ENCODE measurements at places on chromosomes 2 and 18.

DNA sequence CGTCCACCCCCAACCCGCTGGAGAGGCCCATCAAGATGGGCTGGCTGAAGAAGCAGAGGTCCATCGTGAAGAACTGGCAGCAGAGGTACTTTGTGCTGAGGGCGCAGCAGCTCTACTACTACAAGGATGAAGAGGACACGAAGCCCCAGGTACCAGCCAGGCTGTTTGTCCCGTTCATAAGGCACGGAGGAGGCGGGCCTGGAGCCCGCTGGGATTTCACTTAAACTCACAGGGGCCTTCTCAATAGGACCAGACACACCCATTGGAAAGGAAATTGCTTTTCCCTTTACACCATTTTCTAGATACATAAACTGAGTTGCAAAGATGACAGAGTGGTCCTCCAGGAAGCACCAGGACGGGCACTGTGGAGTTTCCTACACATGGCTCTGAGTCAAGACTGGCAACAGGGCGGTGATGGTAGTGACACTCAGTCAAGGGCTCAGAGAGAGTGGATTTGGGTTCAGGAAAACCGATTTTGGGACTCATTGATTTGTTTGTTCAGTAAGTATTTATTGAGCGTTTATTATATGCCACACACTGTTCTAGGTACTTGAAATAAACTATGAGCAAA is 40.7 kb downstream of the ARHGAP25 start:
- no peak for DNase-seq

DNA sequence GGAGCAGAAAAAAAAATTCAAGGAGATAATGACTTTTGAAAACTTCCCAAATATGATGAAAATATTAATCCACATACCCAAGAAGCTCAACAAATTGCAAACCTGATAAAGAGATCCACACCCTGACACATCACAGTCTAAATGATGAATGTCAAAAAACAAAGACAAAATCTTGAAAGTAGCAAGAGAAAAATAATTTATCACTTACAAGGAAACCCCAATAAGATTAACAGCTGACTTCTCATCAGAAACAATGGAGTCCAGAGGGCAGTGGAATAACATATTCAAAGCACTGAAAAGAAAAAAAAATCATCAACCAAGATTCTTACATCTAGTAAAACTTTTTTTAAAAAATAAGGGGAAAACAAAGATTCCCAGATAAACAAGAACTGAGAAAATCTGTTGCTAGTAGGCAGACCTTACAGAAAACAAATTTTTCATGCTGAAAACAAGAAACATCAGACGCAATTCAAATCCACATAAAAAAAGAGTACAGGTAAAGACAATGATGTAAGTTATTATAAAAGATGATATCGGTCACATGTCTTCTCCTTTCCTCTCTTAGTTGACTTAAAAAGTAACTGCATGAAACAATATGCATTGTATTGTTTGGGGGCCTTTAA is 21.3 kb downstream of the SLC66A2 start:
- DNase-seq: no peak

GRCh38 chr2:238488347-238488826 is 61.7 kb downstream of the ASB1 start:
- DNase-seq: no peak

DNA sequence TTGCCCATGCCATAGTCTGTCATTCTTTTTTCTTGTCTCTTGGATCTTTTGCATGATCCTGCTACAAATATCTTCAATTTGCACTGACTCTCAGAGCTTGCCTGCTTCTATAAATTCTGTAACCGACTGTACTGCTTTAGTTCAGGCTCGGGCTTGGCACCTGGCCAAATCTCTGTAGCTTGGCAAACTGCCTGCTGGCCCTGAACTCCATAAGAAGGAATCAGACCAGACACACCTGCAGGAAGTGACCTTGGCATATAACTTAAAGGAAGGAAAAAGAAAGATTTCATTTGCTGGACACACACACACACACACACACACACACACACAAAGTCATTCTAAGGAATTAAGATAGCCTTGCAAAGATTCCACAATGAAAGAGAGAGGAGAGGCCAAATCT is 291.2 kb upstream of the DDX18 start:
- no peak for DNase-seq

- no peak for DNase-seq
Observed at GRCh38 chr2:25587361-25587760, 86.0 kb downstream of the DTNB start.

DNA sequence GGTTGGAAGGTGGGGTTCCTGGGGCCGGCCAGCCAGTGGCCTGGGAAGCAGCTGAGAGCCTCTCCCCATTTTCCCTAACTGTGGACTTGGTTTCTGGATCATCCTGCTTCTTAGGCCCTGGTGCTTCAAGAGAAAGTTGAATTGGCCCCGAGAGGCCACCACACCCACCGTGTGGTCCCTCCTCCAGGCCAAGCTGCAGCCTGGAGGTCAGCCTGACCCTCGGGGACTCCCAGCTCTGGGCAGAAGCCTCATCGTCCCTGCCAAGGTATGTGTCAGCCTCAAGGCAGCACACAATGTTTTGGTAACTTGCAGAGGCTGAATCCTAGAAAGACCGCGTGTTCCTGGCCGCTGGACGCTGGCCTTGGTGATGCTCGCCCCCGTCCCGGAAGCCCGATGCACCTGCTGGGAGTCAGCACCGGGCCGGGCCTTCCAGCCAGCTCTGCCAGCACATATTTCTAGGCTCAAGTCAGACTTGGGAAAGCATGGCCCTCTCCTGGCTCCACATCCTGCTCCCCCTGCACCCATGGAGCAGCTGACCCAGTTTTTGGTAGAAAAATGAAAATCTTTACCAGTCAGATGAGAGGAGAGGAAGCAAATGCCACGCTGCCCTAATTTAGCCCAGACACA is 72.6 kb downstream of the ACTR2 start:
- DNase-seq: no peak

DNA sequence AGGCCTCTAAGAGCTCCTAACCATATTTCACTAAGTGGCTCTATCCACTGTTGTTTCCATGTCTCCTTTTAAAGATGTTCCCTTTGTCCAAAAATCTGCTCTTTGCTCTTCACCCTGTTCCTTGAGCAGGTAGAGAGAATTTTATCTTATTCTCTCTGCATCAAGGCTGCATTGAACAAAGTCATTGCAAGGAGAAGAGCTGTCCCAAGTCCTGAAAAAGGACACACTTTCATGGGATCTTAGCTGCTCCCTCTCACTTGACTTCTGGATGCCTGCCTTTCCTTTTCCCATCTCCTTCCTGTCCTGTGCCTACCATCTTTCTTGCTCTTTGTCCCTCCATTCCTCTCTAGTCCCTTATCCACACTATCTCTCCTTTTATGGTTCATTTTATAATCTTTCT is 235.2 kb upstream of the THSD7B start:
- no peak for DNase-seq

DNA sequence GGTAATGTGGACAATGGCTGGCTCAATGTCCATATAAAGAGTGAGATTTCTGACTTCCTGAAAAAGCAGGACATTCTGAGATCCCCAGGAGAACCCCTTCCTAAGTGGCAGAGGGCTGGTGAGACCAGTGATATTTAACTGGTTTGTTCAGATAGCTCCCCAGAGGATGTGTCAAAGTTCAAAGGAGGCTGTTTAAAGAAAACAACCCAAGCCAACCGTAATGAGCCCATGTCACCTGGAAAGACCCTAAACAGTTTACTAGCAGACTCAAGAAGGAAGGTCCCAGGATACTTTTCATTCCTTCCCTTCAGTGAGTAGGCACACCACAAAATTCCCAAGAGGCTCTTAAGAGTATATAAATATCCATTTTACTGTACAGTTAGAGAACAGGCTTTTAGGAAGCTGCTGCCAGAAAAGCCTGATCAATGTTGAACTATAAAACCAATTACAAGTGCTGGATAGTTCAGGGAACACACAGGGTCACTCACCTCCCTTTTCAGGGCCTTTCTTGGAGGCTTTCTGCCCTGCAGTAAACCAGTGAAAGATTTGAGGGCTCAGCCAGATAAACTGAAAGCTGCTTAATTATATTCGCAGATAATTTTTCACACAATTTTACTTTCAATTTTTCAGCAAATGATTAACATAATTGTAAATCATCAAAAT is 293.5 kb downstream of the ASXL3 start:
- DNase-seq: no peak

- peak; percentile 86 for DNase-seq
Observed at GRCh38 chr2:96163768-96164429, 18.7 kb upstream of the DUSP2 start.

GRCh38 chr2:36376992-36377738 is 21.6 kb downstream of the CRIM1 start:
- no peak for DNase-seq

DNA sequence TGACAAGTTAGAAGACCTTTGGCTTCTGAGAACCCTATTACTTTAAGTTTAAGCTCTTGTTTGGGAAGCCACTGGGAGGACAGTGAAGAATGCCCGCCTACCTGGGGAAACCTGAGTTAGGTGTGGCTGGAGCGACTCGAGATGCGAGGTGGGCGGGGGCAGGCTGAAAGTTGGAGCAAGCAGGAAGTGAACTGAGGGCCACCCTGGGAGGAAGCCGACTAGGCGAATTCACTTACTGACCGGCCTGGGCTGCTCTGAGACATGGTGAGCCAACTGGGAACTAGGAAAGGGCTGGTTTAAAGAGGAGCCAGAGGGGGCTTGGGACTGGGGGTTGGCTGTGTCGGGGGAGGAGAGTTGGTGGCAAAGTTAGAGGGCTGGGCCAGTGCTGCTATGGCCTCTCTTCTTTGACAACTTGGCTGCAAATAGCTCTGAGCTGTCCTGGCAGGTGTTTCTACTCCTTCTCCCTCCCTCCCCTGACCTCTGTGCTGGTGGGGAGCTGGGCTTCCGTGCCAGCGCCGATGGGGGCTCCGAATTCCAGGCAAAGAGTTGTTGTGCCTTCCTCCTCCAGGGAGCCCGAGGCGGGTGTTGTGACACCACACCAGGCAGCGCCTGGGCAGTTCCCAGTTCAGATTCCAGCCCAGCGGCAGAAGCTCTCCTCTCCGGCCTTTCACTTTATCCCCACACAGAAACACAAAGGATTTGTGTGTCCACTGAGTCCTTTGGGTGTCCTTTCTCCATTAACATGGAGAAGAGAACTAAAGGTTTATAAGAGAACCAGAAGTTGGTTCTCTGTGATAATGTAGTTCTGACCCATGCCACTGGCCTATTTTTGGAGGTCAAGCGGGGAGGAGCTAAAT is at the start of gene VAMP8:
Gene VAMP8 (plus strand): TSS at position 201 of the 857 bp plus-strand sequence. CDS start 61 bp downstream, at position 262.
- peak; percentile 41 for DNase-seq

DNA sequence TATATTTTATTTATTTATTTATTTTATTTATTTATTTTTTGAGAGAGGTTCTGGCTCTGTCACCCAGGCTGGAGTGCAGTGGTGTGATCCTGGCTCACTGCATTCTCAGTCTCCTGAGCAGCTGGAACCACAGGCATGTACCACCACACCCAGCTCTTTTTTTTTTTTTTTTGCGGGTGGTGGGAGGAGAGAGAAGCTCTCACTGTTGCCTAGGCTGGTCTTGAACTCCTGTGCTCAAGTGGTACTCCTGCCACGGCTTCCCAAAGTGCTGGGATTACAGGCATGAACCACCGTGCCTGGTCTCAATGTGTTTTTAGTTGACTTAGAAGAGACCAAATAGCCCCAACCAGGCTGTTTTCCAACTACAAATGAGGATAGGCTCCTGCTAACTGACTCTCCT is 80.7 kb downstream of the PDCL3 start:
- DNase-seq: no peak

- no peak for DNase-seq
Observed at GRCh38 chr2:230694241-230694640, 18.4 kb upstream of the CAB39 start.

- no peak for DNase-seq
Observed at GRCh38 chr18:28161608-28162599, 15.0 kb downstream of the CDH2 start.

GRCh38 chr2:219251656-219252055 is 1.4 kb upstream of the TUBA4B start:
- no peak for DNase-seq

DNA sequence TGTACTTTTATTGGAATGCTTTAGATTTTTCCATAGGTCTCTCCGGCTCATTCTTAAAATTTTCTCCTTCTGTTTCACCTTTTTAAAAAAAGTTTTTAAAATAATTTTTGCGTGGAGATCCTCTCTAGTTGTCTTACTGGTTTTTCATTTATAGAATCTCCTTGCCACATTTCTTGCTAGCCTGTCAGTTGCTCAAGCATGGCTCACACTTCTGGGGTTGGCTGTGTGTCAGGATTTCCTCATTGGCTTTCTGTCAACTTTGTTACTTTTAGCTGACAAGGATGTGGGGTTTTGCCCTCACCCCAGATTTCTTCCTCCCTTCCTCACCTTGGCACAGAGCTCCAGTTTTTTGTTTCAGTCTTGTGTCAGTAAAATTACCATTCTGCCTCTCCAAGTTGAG is 124.6 kb downstream of the ZNF407 start:
- no peak for DNase-seq

DNA sequence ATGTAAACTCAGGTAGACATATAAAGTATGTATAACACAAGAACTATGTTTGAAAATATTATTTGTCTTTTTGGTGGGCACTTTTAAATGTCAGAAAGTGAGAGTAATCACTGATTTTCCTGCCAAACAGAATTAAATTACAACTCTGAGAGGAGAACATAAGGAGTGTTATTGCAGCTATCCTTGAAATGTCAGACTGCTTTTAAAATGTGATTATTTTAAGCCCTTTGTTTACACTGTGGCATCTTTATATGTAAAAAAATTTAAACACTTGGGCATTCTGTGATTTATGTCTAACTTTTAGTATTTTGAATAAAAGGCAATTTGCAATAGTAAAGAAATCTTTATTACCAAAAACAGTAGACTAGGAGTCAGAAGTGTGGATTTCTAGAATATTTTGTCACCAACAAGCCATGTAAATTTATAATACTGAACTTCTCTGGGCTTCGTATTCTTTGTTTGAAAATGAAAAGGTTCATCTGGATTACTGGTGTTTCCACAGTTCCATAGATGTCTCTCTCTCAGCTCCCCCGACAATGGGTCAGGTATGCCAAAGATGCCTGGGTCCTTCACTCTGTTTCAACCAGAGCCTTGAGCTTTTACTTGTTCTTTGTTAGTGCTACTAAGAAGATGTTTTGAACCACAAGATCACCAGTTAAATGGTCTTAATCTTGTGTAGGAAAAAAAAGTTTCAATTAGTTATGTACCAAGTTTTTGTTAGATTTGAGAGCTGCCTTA is 38.8 kb downstream of the GULP1 start:
- DNase-seq: no peak

GRCh38 chr2:70381821-70382220 is 80.0 kb upstream of the FAM136A start:
- DNase-seq: no peak
